ENCODE measurements at places on chromosomes 2 and 18. TPM values are rescaled to one million over a fixed set of nuclear protein-coding genes. Genes with fewer than 3 reads are reported as not detected.

- DNase-seq, result no peak
Measured at GRCh38 chr2:42804338-42804737, 12.0 kb upstream of the HAAO start.

DNA sequence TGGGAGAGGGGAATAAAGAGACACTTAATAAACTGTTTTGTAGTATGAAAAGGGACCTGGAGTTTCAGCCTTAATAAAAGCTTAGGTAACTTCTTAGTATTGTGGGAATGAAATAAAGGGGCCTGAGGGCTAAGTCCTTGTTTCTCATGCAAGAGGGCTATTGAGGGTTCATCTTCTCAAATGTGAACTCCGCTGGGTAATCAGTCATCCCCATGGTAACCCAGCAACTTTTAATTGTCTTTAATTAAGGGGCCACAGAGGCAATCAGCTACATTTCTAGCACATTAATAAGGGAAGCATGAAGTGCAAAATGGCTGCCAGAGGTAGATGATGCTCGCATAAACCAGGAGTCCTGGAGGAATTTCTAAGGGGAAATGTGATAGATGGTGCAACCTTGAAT is 1784.2 kb upstream of the CELF4 start:
- no peak for DNase-seq

DNA sequence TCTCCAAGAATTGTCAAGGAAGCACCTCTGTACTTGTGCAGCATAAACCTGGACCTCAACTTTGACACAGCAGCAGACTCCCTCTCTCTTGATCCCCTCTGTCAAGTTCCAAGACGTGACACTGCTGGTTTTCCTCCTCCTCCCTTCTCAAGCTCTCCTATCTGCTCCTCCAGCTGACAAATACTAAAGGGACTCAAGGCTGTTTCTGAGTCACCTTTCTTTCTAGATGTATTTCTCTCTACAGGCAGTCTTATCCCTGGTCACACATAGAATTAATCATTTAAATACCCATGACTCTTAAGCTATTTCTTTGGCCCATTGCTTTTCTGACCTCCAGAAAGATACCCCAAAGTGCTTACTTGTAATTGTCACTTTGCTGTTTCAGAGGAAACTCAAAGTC is 53.5 kb downstream of the SEPTIN10 start:
- DNase-seq, result no peak

DNA sequence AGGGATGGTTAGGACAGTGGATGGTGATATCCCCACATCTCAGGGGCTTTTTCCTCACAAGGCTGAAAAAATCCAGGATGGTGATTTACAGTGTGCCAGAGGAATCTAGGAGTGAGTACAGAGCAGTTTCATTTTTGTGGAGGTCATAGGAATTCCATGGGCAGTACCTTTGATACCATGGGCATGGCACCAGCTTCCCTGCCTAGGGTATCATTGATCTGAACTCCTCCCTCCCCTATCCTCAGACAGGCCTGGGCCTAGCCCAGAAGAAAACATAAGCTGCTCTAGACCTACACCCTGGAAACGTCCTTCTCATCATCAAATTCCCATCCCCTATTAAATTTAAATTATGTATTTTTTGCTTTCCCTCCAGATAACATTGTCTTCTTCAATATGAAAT is 136.3 kb upstream of the KLHL29 start:
- DNase-seq, result no peak

DNA sequence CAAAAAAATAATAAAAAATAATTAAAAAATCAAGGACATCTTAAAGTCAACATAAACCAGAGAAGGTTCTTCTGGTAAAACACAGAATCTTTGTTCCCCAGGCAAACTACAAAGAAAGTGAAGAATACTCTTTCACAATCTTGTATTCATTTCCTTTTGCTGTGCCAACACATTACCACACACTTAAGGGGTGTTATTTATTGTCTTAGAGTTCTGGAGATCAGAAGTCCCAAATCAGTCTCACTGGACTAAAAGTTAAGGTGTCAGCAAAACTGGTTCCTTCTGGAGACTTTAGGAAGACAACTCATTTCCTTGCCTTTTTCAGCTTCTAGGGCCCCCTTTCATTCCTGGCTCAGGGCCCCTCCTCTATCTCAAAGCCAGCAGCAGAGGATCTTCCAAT is 12.2 kb upstream of the CAB39 start:
- DNase-seq, result no peak

DNA sequence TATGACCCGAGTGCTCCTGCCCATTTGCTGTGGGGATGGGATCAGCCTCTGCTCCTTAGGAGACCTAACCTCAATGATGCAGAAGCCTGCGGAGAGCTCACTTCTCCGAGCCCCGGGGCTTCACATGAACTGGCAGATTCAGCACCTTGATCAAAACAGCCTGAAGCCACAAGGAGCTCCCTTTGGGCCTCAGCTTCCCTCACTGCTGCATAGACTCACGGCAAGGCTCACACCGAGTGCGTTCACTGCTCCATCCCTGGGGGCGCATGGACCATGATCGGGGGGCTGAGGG is 33.0 kb downstream of the CRACDL start:
- no peak for DNase-seq

DNA sequence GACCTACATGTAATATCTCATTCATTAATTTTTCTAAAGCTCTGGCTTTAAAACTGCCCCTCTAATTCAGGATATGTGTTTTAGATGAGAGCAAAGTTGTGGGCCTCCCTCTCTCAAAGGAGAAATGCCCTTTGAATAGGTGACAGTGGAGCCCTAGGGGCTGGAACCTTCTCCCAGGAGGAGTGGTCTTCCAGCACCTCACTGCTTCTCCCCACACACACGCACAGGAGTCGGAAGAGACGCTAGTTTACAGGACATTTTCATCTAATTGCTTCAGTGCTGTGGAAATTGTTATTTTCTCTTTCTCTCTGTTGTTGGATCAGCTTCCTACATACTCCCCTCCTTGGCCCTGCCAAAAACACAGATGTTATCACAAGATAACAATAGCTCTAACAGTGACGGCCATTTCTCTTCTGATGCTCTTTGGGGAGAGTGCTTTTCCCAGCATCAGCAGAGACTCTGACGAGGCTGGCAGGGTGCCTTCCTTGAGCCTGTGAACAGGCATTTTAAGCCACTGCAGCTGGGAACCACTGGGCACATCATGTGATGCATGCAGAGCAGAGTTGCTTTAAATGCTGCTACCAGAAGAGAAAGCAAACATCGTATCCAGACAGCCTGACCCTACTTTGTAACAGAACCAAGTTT is 209.4 kb upstream of the SP5 start:
- DNase-seq, result no peak

GRCh38 chr2:185689906-185690539 is 48.6 kb upstream of the FSIP2 start:
- no peak for DNase-seq

GRCh38 chr18:69838620-69839411 is 108.9 kb downstream of the CD226 start:
- DNase-seq, result peak; percentile 10

- DNase-seq, result no peak
Measured at GRCh38 chr2:44242904-44243303, 32.4 kb upstream of the SLC3A1 start.

DNA sequence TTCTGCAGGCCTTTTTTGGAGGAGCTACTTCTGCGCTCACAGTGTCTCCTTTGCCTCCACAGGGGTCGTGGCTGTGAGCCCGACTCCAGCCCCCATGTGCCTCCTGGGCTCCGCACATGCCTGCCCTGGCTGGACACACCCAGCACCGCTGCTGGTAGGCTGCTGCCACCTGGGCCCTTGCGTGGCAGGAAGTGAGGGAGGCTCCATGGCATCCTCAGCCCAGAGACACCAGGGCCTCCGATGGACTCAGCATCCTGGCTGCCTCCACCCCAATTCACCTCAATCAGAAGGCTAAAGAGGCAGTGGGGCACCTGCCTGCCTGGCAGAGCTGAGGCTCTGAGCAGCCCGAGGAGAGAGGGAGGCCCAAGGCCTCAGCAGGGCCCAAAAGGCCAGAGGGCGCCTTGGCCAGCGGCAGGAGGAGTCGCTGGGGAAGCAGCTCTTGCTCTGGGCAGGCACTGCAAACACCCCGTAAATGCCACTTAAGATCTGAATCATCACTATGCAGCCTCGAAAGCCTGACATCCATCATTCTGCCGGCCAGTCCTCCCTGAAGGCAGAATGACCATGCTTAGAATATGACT is 68.3 kb upstream of the OTOS start:
- DNase-seq, result no peak

DNA sequence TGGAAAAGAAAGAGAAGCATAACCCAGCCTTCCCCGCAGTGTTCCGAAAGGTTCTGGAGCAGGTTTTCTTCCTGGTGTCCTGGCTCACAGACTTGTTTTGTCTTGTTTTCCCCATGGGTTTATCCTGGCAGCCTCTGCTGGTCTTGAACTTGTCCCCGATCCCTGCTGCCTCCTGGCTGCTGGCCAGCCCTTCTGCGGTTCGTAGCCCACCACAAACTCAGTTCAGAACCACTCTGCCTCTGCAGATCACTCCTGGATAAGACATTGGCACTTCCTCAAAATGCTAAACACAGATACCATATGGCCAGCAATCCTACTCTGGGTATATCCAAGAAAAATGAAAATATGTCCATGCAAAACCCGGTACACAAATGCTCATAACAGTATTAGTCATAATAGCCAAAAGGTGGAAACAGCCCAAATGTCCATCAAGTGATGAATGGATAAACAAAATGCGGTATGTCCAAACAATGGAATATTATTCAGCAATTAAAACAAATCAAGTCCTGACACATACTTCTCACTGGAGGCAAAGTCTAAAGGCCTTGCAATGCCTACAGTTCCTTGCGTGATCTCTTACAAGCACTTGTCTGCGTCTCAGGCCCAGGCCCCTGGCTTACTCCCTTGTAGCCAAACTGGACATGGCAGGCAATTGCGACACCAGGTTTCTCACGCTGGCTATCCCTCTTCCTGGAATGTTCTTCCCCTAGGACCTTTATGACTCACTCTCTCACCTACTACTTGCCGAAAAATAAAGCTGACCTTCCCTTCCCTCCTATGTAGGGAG is 28.0 kb upstream of the ARHGEF4 start:
- DNase-seq, result peak; percentile 81

DNA sequence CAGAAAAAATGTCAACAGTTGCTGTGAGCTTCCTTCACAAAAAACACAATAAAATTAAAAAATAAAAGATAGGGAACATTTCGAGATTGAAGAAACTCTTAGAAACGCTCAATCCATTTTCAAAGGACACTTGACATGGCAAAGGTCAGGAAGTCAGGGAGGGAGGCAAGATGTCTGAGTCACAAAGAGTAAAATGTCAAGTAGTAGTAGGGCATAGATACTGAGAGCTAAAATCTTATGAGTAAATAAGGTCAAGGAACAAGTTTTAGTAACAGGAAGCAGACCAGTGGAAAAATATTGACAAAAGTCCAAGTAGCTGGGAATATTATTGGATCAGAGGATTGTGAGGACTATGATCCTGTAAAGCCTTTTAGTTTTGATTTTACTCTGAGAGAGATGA is 495.6 kb downstream of the TMX3 start:
- no peak for DNase-seq

GRCh38 chr18:31269566-31269965 is 48.4 kb upstream of the DSG1 start:
- DNase-seq, result no peak

DNA sequence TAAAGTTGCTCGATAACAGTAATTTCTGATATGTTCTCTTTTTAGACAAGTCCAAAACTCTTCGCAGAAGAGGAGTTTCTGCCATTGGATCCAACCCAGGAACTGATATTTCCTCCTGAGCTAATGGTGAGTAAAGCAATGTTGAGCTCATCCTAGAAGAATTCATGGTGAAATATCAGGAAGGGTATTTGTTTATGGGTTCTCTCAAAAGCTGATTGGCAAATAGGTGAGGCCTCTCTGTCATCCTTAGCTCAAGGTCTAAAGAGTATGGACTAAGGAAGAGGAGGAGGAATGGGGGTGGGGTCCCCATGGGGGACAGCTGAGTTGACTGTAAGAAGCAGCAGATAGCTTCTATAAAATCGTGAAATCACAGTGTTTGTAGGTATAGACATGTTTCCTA is 18.2 kb downstream of the AOX1 start:
- DNase-seq, result peak; percentile 26

GRCh38 chr2:196331143-196331542 is 159.8 kb upstream of the STK17B start:
- DNase-seq, result peak; percentile 37

POTEJ gene
- not detected for total RNA-seq

C18orf54 gene
- total RNA-seq, result 6.7 TPM

SERPINB5 gene
- total RNA-seq, result 25.5 TPM

PCARE gene
- not detected for total RNA-seq

MYO7B gene
- not detected for total RNA-seq

LRRC30 gene
- not detected for total RNA-seq

ZNF396 gene
- 2.0 TPM for total RNA-seq

OR6B3 gene
- total RNA-seq, result not detected

CD226 gene
- total RNA-seq, result 0.13 TPM

CCBE1 gene
- 5.8 TPM for total RNA-seq

IL1R1 gene
- total RNA-seq, result 5.0 TPM

CPO gene
- not detected for total RNA-seq
